ENCODE measurements at places on chromosomes 5 and 9.

- DNase-seq = no peak
These were observed 82.1 kb upstream of the RUSC2 start for GRCh38 chr9:35407846-35408245.

- no peak for DNase-seq
These were observed 112.4 kb upstream of the ACOT12 start for GRCh38 chr5:81506378-81506777.

GRCh38 chr5:74149395-74149794 lies 491.1 kb downstream of the ENC1 start:
- DNase-seq = no peak

GRCh38 chr5:5105531-5105930 lies 34.6 kb upstream of the ADAMTS16 start:
- DNase-seq = peak; percentile 35

GRCh38 chr5:56412601-56413379 lies 179.7 kb upstream of the ANKRD55 start:
- DNase-seq = no peak

DNA sequence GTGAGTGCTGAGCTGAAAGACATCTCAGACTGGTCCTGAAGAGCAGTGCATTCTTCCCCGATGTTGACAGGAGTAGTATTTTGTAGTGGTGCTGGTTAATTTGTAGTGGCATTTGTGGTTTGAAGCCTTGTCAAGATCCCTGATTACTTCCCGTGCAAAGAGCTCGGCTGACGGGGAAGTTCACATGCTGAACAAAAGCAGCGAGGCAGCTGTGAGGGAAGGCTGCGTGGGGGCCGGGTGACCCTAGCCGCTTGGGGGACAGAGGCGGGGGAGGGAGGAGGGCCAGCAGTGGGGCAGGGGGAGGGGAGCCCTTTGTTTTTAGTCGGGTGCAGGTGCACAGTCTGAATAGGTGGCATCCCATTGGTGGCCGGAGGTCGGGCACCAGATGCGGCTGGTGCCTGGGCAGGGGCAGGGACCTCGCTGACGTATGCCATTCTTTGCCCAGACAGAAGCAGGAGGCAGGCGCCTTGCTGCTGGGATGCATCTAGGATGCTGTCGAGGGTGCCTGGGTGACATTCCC lies 64.7 kb downstream of the CRB2 start:
- no peak for DNase-seq

DNA sequence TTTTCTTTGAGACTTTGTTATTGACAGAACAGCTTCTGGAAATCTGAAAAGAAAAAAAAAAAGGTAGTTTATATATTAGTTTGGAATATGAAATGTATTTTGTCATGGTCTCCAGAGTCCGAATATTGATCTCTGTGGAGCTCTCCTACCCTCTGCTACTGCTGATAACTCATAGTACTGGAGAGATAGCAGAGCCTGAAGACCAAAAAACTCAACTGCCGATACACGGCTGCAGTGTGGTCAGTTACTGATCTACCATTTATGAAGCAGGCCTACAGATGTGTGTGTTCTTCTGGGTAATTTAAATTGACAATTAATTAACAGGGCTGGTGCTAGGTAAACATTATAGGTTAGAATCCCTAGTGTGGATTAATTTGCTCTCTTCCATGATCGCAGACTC lies 3.8 kb upstream of the FAM120A start:
- DNase-seq = no peak

DNA sequence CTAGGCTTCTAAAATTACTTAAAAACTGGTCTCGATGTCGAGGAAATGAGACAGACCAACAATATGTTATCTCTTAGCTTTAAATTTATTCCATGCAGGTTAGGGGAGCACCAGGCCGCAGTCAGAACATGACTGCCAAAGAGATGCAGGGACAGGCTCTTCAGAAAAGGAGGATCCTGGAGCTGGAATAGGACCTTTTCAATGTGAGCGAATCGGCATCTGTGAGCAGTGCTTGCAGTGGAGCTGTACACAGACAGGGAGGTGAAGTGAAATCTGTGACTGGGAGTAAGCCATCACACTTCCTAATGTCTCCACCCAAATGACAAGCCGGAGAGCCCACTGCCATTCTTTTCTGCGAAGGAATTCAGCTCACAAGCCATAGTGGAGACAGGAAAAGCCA lies 78.2 kb downstream of the EFNA5 start:
- DNase-seq = no peak

DNA sequence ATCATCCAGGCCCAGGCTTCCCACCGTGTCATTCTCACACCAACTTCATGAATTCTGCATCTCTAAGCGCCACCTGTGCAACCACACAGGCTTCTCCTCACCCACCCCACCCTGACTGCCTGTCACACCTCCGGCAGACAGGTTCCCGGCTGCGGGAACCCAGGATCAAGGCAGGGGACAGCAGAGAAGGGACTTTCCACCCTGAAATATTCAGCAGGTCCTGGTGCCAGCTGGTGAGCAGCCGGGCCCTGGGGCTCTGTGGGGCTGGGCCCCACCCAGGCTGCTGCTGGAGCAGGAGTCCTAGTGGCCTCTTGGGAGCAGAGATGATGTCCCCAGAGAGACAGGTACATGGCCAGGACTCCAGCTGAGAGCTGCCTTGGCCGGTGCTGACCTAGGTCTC lies 12.7 kb downstream of the ANXA6 start:
- no peak for DNase-seq

- no peak for DNase-seq
These were observed 5.2 kb downstream of the PPP2R2B start for GRCh38 chr5:146873186-146873917.

DNA sequence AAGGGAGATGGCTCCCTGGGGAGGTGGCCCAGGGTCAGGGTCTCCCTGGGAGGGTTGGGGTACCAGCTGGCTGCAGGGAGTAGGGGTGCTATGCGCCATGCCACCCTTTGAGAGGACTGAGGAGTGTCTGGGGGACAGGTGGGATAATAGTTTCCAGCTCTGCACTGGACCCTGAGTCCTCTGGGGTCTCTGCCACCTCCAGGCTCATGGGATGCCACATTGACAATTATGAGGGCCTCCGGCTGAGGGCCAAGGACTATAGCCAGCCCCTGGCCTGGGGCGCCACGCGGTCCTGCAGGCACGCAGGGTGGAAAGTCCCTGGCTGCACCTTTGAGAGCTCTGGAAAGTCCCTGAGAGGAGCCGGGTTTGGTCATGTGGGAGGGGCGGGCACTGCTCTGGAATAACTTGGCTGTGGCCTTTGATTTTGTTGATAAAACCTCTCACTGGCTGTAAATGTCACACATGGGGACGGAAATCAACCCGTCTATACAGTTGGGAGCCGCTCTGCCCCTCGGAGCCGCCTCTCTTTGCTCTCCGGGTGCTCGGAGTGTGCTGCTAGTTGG lies 16.0 kb downstream of the TRAF2 start:
- DNase-seq = no peak

DNA sequence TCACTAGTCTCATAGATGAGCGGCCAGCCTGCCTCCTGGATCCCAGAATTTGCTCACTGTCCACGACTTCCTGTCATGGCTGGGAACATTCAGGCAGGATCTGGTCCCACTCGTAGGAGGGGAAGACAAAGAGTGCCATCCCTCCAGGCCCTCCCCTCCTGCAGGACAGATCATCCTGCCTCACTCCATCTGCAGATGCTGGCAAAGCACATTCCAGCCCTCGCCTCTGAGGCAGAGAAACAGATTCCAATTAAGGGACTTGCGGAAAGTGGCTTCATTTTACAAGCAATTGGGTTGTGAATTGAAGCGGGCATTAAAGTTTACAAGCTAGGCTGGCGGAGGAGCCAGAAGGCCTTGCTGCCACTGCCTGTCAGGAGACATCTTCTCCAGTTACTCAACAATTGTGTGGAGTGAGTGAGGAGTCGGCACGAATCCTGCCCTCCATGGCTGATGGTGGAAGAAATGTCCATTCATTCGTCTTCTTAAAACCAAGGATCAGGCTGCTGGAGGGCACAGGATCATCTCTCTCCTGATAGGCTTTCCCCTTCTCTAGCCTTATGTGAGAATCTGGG lies 41.8 kb upstream of the KCNMB1 start:
- no peak for DNase-seq

GRCh38 chr9:36443581-36443980 lies 43.5 kb upstream of the RNF38 start:
- DNase-seq = no peak

DNA sequence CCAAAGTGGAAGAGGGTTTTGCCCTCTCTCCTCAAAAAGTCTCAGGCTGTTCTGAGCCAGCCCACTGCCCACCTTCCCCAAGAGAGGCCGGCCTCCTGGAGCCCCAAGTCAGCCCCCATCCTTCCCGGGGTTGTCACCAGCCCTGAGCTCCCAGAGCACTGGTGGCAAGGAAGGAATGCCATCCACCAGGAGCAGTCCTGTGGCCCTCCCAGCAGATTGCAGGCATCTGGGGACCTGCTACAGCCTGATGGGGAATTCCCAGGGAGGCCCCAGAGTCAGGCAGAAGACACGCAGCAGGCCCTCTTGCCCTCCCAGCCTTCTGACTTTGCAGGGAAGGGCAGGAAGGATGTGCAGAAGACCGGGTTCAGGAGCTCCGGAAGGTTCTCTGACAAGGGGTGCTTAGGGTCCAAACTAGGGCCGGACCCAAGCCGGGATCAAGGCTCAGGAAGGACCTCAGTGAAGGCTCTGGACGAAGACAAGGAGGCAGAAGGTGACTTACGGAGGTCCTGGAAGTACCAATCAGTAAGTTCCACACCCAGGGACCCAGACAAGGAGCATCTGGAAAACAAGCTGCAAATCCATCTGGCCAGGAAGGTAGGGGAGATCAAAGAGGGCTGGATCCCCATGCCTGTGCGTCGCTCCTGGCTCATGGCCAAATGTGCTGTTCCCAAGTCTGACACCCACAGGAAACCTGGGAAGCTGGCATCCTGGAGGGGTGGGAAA lies 3.7 kb downstream of the SPATA31E1 start:
- DNase-seq = no peak

GRCh38 chr5:155914766-155915165 lies 412.2 kb upstream of the SGCD start:
- DNase-seq = no peak

DNA sequence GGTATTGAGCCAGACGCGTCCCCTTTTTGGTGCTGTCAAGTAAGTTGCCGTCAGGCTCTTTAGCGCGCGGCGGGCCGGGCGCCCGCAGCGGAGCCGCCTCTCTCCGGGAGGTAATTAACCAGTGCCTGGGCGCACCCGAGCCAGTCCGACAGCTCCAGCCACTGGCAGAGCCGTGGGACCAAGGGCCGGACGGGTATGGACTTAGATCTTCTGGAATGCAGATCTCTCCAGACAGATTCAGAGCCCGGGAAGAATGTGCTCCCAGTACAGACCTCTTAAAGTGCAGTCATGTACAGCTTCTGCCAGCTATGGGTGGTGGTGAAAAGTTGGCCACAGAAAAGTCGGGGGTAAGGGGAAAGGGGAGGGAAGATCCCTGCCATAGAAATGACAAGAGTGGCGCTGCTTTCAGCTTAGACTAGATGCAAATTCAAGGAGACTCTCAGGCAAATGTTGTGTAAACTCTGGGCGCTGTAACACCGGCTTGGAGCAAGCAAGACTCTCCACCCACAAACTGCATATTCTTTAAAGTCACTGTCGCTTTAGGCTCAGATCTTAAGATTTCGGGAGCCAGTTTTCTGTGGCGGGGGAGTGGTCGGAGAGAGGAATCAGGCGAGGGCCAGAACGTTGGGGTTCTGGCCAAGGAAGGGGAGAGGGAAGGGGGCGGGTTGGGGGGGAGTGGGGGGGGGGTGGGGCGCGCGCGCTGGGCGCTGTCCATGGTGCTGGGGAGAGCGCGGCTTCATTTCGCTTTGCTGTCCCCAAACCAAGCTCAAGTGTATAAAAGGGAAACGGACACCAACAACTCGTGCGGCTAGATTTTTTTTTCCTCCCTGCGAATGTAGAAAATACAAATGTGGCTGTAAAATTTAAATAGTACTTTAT lies 29.2 kb downstream of the NR2F1 start:
- DNase-seq = no peak

DNA sequence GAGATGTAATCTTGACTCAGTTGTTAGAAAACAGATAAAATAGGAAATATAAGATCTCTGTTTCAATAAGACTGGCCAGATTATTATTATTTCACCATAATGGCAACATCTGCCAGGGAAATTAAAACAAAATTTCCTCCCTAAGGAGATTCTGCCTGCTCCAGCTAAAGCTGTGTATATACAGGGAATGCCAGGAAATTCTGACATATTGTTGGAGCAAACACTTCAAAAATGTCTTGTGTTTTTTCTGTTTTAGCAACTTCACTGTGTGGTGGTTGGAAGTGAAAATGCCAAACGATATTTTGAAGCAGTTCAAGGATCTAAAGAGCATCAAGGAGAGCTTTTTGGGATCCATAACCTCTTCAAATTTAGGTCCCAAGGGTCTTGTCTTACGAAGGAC lies 90.8 kb downstream of the ERCC6L2 start:
- DNase-seq = no peak

- DNase-seq = no peak
These were observed 680 bp downstream of the SELENOP start for GRCh38 chr5:42810834-42811590.

GRCh38 chr5:28077291-28078240 lies 1039.2 kb upstream of the CDH9 start:
- no peak for DNase-seq

GRCh38 chr9:31799953-31800609 lies 584.4 kb upstream of the ACO1 start:
- DNase-seq = peak; percentile 65

DNA sequence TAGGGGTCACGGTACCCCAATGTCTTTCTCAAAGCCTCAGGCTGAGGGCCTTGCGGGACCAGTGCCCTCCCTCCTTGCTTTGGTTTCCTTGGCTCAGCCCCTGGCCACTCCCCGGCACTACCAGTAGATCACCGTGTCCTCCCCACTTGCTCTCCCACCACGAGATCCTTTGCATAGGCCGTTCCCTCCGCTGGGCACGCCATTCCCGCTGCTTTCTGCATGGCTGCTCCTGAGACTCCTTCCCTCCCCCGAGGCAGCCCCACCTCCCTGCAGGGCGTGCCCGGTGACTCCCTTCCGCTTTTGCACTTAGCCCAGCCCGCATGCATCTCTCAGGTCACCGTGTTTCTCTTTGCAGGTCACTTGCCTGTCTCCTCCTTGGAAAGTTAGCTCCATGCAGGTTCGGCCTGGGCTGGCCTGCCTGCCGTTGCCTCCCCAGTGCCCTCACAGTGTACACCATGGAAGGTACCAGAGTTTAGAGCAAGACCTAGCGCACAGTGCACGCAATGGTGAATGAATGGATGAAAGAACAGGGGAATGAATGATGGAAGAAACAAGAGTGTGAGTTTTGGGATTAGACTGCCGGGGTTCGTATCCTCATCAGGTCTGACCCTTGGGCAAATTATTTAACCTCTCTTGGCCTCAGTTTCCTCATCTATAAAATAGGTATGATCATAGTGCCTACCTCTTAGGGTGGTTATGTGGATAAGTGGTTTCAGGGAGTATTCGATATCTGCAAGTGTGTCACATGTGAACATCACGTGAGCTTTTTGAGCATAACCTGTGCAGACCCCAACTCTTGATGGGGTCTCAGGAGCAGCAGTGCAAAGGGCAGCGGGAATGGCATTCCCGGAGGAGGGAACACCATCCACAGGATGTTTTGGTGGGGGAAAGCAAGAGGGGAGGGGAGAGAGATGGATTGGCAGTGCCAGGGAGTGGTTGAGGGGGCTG lies 214.3 kb downstream of the C9orf50 start:
- DNase-seq = no peak

All from RKO (cell line).